Stimulated activated CD8-positive, alpha-beta memory T cell treated with anti-CD3 and anti-CD28 coated beads, Interleukin-15, amount 100 ng/mL, for 4 hours (primary cell): ENCODE measurements at places on chromosomes 12 and 14.

GRCh38 chr14:42918615-42919014 is 1311.9 kb downstream of the LRFN5 start:
- DNase-seq, result no peak

- DNase-seq, result no peak
Measured at GRCh38 chr12:19036673-19037357, 92.7 kb upstream of the PLEKHA5 start.

- DNase-seq, result no peak
Measured at GRCh38 chr12:85441741-85442140, 161.7 kb downstream of the ALX1 start.

- no peak for DNase-seq
Measured at GRCh38 chr12:31009976-31010375, 63.7 kb upstream of the DDX11 start.

DNA sequence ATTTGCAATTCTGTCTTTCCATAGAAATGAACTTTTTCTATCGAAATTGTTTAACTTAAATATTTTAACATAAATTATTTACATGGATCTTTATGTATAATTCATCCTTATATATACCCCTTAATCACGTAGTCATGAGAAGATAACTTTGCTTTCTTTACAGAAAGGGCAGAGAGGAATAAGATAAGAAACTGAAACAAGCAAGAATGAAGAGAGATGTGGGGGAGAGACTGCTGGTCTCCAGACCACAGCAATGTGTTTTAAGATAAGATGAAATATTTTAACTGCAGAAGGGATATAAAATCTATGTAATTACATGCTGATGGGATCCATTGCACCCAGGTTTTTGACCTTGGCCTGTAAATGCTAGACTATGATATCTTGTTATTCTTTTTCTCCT is 34.7 kb upstream of the DNM1L start:
- no peak for DNase-seq
